ENCODE measurements at places on chromosomes 16 and 17.

DNA sequence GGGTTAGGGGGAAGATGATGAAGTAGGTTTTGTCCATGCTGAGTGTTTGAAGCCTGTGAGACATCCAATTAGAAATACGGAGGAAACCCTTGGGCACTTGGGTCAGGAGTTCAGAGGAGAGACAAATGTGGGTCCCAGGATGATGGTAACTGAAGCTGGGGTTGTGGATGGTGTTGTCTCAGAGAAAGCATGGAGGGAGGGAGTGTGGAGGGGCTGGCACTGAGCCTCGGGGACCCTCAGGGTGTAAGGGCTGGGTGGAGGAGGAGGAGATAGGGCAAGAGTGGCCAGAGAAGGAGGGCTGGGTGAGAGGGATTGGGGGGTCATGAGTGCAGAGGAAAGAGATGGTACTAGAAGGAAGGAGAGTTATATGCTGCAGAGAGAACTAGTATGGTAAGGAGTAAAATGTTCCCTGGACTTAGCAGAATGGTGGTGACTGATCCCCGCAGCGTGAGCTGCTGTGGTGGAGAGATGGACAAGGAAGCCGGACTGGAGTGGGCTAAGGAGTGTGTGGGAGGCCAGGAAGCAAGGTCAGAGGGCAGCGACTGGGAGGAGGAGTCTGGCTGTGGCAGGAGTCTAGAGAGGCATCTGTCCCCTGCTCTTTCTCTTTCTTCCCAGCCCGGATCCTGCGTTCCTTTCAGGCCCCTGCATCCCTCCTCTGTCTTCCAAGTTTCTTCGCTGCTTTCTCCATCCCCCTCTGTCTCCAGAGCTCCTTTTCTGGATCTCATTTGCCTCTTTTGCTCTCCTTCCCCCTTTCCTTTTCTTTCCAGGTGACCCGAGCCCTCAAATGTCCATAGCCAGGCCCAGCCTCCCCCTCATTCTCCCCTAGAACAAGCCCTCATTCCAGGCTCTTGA, 3.9 kb upstream of the COL1A1 start:
- DNase-seq: no peak

DNA sequence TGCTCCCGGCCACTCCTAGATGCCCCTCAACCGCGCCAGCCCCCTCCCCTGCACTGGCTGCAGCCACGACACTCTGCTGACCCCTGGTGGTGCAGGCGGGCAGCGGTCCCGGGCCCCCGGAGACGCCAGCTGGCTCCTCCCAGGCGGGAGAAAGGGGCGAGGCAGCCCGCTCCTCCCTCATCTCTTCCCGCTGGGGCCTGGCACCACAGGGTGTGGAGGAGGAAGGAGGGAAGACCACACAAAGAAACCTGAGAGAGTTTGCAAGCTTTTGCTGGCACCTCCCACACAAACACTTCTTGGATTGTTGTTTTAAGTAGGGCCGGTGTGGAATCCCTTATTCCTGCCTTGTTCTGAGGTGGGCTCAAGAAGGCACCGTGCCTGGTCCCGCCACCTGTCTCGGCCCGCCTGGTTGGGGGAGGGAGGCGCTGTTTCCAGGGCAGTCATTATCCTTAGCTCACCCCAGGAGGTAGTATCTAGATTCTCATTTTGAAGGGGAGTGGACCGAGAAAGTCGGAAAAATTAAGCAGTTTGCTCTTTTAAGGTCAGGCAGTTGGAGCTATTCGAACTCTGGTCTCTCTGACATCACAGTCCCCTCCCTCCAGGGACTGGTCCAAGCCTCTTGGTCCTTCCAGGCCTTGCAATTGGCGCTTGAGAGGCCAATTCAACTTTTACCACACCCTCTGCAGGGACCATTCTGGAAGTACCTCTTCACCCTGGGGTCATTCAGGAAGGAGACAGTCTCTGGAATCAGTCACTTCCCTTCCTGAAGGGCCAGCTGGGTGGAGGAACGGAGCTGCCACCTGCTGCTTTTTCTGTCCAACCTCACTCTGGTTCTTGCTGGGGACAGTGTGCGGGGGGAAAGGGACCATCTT, 959 bp upstream of the ANKRD13B start:
- DNase-seq: peak; percentile 87

GRCh38 chr17:33895491-33895890, 359.6 kb upstream of the CCL2 start:
- no peak for DNase-seq

GRCh38 chr17:3992370-3992769, 28.1 kb upstream of the ATP2A3 start:
- no peak for DNase-seq

- no peak for DNase-seq
Observed at GRCh38 chr17:80683625-80684104, 139.0 kb downstream of the RPTOR start.

Measured in germinal center (tissue), 1 donor.